ENCODE measurements at places on chromosomes 7 and 10.

GRCh38 chr10:31584098-31584631, 265.1 kb downstream of the ZEB1 start:
- no peak for DNase-seq

- no peak for DNase-seq
Measured at GRCh38 chr7:27709137-27710075, 30.6 kb upstream of the TAX1BP1 start.

DNA sequence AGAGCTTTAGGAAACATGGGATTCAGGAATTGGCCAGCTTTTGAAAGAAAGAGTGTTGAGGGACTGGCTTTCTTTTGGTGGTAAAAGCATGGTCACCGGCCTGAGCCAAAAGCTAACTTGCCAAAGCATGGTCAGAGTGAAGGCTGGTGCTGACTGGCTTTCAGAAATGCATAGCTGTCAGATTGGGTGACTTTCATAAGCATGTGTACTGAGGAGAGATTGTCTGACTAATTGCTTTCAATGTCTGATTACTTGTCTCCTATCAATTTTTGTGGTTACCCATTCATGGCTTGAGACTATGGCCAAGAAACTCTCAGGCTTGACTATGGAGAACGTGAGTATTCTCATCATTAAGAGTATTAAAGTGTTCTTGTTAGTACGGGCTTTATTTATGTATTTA, 28.2 kb downstream of the ZNF25 start:
- no peak for DNase-seq

GRCh38 chr7:132225216-132226030, 350.8 kb downstream of the PLXNA4 start:
- no peak for DNase-seq

DNA sequence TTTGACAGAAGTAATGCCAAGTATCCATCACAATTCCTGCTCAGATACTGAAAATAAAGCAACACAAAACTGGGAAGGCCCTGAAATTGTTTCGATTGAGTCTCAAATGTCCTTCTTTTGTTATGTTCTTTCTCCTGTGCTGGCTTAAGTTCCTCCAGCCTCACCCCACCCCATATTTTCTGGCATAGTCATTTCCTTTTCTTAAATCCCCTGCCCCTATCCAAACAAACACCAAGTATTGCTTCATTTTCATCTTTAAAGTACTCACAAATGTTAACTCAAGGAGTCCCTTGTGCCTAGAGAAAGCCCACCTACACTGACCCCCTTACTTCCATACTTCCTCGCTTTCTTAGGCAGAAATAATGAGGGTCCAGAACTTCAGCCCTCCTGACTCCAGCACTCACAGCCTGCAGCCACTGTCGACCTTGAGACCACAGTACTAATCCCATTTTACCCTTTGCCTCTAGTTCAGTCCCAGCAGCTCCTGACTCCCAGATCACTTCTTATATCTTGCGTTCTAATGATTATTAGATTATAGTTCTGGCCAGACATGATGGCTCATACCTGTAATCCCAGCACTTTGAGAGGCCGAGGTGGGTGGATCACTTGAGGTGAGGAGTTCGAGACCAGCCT, 73.2 kb upstream of the ST8SIA6 start:
- no peak for DNase-seq

DNA sequence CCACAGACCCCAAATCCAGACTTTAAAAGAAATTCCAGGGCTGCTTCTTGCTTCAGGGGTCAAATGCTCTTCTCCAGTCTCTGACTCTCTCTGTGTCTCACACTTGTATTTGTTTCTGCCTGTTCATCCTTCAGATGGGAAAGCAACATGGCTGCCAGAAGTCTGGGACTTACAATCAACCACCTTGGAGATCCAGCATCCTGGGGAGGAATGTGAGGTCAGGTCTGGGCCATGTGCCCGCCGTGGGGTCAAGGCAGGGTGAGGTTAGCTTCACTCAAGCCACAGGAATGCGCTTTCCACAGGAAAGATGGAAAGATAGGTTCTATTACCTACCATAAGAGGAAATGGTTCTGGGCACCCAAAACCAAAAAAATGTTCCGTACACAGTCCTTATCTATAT, 34.3 kb upstream of the NPVF start:
- no peak for DNase-seq

- no peak for DNase-seq
Measured at GRCh38 chr7:16978358-16979244, 96.8 kb upstream of the AGR3 start.

GRCh38 chr10:33005322-33006301, 47.6 kb upstream of the ITGB1 start:
- DNase-seq: no peak

GRCh38 chr7:70614237-70615045, 517.5 kb upstream of the GALNT17 start:
- DNase-seq: no peak

DNA sequence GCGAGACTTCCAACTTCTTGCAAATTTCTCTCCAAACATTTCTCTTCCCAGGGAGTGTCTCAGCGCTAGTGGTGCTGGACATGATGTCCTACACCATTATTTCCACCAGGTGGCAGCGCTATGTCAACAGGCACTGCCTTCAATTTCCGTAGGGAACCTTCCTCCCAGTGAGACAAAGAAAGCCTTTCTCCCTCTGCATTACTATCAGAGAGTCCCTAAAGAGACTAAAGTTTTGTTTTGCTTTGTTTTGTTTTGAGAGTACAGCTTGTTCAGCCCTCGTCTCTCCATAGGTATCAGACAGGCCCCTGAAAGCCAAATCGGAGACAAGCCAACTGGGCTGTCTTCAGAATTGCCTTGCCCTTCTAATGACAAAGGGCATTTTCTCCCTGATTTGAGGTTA, 44.2 kb upstream of the GGCT start:
- peak; percentile 55 for DNase-seq

GRCh38 chr7:14598978-14599377, 303.6 kb downstream of the DGKB start:
- DNase-seq: no peak

DNA sequence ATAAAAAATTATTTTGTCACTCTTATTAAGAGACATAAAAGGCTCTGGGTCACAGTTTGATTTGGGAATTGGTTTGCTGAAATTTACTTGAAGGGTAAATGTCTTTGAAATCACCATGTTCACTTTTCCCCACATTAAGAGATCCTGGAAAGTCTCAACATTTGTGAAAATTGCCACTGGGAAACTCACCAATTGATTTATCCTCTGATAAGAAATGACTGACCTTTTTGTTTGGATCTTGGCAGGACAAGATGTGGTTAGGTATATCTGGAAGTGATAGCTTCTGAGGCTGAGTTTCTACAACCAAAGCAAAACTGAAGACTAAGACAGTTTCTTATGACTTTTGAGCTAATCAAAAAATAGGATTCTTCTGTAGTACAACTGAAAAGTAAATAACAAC, 107.1 kb upstream of the TMEM106B start:
- no peak for DNase-seq

Measured in activated CD8-positive, alpha-beta memory T cell treated with anti-CD3 and anti-CD28 coated beads, Interleukin-2, amount 10 ng/mL, durations not matched to agents 7 days and 5 days (primary cell).